Pulmonary artery endothelial cell (primary cell): ENCODE measurements at places on chromosomes 5 and 9.

DNA sequence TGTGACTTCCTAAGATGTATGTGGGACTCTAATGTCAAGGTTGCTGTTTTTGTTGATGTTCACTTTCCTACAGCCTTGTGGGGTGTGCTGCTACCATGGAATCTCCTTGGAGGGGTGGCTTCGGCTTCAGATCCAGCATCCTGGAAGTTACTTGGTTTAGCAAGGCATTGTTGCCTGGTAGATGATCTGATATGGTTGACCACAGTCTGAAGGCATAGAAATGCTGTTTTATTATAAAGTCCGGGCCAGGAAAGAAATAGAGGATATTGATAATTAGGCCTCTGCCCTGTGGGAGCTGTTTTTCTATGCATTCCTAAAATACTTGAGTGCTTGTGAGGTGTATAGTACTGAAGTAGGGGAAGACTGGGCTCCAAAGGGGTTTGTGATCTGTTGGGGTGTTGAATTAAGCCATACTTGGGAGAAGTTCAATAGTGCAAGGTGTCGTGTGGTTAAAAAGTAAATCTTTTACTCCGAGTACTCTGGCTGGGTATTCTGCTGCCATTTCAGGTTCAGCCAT is 27.3 kb upstream of the CREBRF start:
- DNase-seq = no peak

DNA sequence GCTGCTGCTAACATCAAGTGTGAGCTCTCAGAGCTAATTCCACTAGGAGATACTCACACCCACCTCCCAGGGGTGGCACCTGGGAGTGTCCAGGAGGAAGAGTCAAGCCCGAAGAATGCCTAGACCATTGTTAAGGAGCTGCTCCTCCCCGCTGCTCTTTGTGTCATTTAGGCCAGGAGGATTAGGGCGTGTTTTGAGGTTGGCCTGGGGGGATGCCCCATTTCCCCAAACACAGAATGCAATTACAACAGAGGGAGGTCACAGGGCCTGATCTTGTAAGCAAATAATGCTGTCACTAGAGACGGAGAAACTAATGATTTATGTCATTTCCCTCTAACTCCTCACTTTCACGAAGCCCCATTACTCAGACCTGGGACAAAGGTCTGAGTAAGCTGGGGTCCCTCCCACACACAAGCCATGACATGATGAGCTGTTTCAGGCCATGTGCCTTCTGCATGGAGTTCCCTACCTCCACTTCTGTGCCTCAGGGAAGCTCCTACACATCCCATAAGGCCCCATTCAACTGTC is 312.5 kb downstream of the ACTL7B start:
- DNase-seq = no peak

DNA sequence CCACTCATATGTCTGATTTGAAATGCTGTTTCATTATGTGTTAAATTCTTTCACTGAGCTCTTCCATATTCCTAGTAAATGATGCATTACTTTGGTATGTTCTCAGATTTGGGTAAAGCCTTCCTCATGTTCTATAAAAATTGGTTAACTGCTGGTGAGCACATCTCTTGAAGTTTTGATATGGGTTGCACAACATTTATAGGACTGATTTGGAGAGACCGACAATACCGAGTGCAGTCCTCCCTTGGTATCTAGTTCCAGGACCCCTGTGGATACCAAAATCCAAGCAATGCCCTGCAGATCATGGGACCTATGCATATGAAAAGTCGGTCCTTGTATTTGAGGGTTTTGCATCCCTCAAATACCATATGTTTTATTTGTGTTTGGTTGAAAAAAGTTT is 37.8 kb downstream of the WDR36 start:
- DNase-seq = no peak

- no peak for DNase-seq
Observed at GRCh38 chr5:124858612-124859011, 112.2 kb upstream of the ZNF608 start.

DNA sequence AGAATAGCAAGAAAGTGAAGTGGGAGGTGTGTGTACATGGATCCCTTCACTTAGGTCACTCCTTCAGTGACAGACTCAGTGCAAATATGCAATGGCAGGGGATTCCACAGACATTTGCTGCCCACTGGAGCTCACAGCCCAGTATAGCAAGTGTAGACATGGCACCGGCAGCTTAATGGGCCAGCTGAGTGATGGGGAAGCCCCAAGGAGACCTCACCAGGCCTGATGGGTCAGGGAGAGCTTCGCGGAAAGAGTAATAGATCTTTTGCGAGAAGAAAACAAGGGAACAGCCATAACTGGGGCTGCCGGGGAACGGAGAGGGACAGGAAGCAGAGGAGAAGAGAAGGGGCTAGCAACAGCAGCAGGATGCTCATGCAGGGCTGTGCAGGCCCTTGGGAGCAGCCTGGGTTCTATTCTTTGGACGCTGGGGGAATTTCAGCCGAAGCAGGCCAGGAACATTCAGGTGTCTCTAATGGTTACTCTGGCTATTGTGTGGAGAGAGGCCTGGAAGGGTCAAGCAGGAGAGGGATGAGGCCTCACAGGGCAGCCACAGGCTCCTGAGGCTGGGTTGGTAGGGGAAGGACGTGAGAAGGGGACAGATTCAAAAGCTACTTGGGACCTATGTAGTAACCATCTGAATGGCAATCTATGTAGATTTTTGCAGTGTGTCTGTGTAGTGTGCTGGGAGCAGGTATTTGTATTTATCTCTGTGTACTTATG is 27.0 kb downstream of the TCF7 start:
- no peak for DNase-seq

- no peak for DNase-seq
Observed at GRCh38 chr5:5902678-5903646, 475.4 kb downstream of the MED10 start.
